ENCODE measurements at places on chromosomes 7 and 10.

DNA sequence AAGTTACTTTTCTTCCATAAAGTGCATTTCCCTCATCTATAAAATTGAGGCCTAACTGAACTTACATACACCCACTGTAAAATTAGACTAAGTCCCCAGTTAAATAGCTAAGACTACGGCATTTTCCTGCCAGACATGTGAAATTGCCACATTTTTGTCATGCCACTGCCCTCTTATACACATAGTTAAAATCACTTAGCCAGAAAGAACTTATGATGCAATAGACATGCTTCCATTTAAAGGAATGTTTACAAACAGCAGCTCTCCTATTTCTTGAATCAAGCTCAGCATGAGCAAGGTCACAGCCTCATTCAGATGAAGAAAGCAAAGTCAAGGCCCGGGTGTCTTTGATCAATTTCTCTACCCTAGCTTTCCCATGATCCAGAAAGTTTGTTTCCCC is 175.7 kb downstream of the LRRN3 start:
- DNase-seq, result no peak

GRCh38 chr7:101201695-101202602 is 1.1 kb upstream of the MOGAT3 start:
- DNase-seq, result no peak

DNA sequence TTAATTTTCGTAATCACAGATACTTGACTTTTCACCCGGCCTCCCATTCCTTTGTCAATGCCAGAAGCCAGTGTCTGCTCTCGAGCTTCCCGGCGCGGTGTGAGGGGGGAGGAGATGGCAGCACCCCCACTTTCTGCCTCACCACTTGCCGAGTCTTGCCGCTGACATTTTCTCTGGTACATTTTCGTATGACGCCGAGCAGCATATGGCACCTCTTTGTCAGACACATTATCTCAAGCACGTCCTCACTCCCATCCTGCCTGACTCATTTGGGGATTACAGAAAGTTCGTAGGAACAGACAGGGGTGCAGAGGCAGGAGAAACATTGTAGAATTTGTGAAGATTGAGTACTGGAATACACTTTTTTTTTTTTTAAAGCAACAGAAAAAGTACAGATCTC is 60.8 kb upstream of the SORCS3 start:
- no peak for DNase-seq

- peak; percentile 32 for DNase-seq
These were observed 163.1 kb downstream of the PRKCQ start for GRCh38 chr10:6416892-6417512.

DNA sequence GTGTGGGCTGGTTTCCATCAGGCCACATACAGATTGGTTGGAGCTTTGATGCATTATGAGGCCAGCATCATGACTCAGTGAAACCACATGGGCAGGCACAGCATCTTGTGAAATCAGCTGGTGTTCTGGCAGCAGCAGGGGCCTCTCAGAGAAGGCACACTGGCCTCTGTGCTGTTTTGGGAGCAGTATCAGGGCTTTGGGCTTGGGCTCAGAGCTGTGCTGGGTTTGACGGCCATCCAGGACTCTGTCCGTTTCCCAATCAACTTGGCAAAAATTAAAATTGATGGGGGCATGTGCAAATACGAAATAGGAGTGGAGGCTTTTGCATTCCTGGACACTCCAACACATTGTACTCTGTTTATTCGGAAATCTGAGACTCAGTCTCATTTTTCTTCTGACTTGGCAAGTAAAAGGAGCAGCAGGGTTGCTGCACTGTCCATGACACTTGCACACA is 190.9 kb downstream of the BMPER start:
- DNase-seq, result no peak

GRCh38 chr10:27099448-27099847 is 846 bp downstream of the ANKRD26 start:
- no peak for DNase-seq

DNA sequence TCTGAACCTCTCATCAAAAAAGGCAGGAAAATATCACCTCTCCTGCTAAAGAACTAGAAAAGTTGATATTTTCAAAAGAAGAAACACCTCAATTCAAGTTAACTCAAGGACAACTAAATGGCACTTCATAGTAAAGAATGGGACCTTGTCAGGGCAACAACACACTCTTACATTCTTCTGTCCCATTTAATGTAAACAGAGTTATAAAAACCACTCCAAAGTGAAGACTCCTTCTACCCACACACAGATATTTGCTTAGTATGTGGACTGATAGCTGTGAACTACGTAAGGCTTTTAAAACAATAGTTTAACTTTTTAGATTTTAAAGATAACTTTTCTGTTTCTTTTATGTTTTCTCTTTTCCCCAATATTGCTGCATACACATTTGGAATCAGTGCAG is 118.3 kb downstream of the ZNF37A start:
- DNase-seq, result no peak

DNA sequence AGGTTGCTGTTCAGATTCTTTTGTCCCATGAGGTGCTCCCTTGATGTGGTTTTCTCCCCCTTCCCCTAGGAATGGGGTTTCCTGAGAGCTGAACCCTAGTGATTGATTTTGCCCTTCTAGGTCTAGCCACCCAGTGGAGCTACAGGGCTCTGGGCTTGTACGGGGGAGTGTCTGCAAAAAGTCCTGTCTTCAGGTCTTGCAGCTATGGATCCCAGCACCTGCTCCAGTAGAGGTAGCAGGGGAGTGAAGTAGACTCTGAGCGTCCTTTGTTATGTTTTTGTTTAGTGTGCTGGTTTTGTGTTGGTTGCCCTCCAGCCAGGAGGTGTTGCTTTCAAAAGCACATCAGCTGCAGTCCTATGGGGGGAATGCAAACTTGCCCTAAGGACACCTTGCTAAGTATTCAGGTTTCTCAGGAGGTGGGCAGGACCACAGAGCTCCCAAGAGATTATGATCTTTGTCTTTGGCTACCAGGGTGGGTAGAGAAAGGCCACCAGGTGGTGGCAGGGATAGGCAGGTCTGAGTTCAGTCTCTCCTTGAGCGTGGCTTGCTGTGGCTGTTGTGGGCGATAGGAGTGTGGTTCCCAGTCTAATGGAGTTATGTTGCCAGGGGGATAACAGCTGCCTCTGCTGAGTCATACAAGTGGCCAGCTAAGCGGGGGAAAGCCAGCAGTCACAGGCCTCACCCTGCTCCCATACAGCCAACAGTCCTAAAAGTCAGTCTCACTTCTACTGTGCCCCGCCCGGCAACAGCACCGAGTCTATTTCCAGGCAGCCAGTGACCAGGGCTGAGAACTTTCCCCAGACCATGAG is 92.4 kb upstream of the JCAD start:
- DNase-seq, result peak; percentile 9

DNA sequence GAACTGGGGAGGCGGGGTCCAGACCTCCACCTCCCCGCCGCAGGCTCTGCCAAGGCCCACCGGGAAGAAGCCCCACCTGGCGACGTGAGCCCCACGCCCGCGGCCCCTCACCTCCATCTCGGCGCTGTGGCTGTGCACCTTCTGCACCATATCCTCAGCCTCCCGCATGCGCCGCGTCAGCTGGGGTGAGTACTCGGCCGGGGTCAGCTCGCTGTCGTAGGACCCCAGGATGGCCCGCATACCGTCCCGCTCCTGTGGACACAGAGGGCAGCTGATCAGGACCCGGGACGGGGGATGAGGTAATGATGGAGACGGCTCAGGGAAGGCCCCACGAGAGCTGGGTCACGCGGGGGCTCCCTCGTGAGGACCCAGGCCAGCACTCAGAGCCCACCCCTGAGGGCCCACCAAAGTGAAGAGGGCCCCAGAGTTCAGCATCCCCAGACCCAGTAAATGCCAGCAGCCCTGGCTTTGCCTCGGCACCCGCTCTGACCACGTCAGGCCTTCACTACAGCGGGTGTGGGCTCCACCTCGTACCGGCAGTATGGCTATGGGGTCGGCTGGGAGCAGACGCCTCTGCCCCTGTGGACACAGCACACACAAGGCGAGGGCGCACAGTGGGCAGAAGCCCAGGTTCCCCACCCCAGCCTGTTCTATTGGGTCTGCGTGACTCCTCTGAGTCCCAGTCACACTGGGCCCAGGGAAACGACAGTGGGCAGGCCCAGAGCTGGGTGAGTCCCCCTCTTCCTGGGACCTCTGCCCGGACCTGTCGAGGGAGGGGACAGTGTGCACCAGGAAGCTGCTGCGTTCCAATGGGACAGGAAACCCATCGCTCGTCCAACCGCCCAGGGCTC is 218.1 kb downstream of the MAD1L1 start:
- DNase-seq, result no peak

- no peak for DNase-seq
These were observed 10.8 kb upstream of the ELN start for GRCh38 chr7:74017125-74017524.

- DNase-seq, result no peak
These were observed 552.7 kb downstream of the MAGI2 start for GRCh38 chr7:78900806-78901205.

DNA sequence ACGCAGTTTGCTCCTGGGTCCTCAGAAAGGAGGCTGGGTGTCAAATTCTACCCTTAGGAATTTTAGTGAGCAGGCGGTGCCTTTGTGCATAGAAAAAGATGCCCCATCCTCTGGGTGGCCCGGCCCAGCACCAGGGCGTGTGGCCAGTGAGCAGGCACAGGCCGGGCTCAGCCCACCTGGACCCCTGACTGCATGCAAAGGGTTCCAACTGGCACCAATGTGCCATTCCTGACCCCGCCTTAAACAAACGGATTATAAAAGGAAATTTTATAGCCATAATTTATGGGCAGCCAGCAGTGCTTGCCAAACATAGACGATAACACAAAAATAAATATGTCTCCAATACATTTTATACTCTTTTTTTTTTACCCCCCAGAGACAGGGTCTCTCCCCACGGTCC is 40.1 kb upstream of the GNA12 start:
- DNase-seq, result no peak

DNA sequence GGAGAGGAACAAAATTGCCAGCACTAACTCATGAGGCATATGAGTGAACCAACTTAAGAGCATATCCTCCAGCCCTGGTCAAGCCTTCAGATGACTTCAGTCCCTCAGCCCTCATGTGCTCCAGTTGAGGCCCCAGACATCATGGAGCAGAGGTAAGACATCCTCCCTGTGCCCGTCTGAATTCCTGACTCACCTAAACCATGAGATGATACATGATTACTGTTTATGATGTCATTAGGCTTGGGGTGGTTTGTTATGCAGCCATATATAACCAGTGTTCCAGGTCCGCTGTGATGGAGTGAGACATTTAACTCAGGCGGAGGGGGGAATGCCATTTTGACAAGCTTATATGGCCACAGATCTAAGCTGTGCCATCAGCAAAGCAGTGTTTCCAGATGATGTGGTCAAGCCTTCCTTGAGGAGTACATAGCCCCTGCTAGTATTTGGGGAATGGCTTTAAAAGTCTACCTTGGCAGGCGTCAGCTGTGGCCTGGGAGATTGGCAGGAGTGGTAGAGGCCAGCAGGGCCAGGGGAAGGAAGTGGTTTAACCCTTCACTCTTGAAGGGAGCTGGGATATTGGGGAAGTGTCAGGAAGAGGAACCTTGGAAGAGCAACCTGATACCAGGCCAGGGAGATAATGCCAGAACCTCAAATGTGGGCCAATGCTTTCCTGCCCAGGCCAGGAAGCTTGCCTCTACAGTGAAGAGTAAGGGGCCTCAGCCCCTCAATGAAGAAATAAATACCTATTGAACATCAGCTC is 343.0 kb upstream of the PODXL start:
- peak; percentile 3 for DNase-seq

DNA sequence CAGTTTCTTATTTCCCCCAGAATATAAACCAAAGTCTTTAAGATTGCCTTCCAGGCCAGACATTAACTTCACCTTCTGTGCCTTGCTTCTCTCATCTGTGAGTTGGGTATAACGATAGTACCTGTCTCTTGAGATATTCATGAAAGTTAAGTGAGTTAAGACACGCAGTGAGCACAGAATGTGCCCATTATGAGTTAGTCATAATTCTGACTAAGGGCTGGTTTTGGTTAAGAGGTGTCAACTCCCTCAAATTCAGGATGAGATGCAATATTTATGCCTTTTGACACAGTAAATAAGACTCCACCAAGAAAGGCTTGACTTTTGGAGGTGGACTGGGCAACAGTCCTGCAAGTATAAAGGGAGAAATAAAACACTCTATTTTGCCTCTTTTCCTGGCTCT is 528.7 kb upstream of the IGFBP3 start:
- DNase-seq, result no peak

DNA sequence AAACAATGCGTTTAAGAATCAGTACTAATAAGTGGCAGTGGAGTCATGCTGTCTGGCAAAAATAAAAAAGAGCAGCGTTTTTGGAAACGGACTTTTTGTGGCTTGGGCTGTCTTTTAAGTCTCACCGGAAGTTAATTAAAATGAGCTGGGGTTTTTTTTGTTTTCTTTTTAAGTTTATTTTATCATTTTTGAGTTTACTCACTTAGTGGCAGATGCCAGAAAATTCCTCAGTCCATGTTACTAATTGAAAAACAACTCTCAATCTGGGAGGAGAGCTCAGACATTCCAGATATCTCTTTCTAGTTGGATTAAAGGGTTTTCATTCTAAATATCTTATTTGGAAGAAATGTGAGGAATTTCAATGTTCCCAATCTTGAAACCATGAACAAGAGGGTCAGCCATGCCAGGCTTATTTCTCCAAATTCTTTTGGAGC is 133.8 kb upstream of the AGR3 start:
- DNase-seq, result no peak

GRCh38 chr10:103748020-103748419 is 107.4 kb downstream of the SH3PXD2A start:
- no peak for DNase-seq

DNA sequence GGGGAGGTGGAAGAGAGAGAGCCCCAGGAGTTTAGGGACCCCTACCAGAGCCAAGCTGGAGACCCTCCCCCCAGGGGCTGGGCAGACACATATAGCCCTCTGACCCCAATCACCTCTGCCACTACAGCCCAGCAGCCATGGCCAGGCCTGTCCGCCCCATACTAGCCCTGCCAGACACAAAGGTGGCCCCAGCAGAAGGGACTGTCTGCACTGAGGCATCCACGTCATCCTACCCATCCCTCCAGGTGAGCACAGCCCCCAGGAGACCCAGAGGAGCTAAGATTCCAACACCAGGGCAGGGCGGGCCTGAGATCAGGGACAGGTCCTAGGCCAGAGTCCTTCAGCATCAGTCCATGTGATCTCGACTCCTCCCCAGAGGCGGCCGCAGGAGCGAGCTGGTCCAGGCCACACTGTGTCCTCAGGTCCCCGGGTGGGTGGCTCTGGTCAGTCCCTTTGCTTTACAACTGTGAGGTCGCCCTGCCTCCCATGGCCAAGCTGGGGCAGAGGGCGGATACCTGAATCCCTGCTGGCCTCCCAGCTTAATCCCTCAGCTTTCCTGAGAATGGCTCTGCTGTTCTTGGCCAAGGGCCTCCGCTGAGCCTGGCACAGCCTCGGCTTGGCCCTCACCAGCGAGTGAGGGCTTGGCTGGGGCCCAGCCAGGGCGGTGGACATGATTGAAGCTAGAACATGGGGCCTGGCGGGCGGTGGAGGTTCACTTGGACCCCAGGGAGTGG is 14.3 kb upstream of the ELN start:
- no peak for DNase-seq

- DNase-seq, result no peak
These were observed 243.1 kb downstream of the FGFR2 start for GRCh38 chr10:121355161-121355560.

- DNase-seq, result no peak
These were observed 10.6 kb upstream of the CALU start for GRCh38 chr7:128728598-128728997.

Measured in suppressor macrophage (primary cell).